Mesendoderm (in vitro differentiated cells): ENCODE measurements at places on chromosomes 1 and 21.

- H3K27ac ChIP-seq = peak overlapping the region; percentile 48
- DNase-seq = peak; percentile 75
- H3K36me3 ChIP-seq = no peaks in the 10 kb centered on the region
- H3K4me1 ChIP-seq = peaks cover 4% of the 10 kb centered on the region
Observed at GRCh38 chr1:23742670-23743286, 493 bp upstream of the ELOA start.

DNA sequence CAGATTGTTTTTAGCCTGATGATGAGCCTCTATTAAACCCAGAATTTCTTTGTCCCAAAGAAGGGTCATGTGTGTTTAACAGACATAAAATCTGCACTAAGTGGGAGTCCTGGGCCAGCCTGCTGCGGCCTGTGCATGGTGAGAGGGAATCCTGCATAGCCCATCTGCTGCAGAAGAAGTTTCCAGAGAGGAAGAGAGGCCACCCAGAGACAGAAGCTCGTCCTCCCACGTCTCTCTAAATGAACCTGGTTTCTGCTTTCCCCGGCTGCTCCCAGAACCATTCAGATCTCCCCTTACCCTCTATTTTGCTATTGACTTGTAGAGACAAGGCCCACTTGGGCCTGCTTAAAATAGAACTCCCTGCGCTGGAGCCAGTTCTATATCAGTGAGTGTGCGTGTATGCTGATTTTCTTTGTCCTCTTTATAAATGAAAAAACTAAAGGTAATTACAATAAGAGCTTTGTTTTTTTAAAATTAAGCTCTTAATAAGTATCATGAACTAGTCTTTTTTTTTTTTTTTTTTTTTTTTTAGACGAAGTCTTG is 142.8 kb upstream of the RAB4A start:
- no peak for DNase-seq
- no peaks in the 10 kb centered on the region for H3K36me3 ChIP-seq
- no peak overlapping the region for H3K4me3 ChIP-seq
- H3K27ac ChIP-seq = no peak overlapping the region
- H3K4me1 ChIP-seq = peaks cover 4% of the 10 kb centered on the region

DNA sequence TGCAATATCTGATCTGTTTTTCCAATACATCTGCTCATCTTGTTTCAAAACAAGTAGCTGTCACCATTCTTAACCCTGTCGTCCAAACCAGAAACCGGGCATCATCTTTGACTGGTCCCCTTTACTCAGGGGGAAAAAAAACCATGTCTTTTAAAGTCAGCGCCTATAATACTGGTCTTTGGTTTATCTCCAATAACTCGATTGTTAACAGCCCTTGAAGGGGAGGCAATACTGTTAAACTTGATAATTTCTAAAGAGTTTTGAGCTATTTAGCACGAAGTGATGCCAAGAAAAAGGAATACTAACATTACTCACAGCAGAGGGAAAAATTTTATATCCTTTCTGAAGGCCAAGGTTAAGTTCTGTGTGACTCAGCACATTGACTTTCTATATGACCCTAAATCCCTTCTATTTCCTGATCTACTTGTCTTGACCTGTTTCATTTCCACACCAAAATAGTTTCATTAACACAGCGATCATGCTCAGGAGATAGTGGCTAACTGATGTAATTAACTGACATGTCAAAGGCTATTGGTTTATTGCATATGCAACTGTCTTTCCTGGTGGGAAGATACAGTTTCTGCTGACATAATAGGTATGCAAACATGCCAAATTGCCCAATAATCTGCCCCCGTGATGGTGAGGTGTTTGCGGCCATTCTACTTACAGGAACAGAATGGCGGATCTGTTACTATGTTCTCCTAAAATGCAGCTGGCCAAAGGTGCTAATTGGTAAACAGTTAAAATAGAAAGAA is 59.1 kb downstream of the NFIA start:
- peak; percentile 36 for DNase-seq
- peaks cover 9% of the 10 kb centered on the region for H3K4me1 ChIP-seq
- H3K4me3 ChIP-seq = no peak overlapping the region
- no peak overlapping the region for H3K27ac ChIP-seq
- no peaks in the 10 kb centered on the region for H3K36me3 ChIP-seq
- H3K27me3 ChIP-seq = no peaks in the 10 kb centered on the region

DNA sequence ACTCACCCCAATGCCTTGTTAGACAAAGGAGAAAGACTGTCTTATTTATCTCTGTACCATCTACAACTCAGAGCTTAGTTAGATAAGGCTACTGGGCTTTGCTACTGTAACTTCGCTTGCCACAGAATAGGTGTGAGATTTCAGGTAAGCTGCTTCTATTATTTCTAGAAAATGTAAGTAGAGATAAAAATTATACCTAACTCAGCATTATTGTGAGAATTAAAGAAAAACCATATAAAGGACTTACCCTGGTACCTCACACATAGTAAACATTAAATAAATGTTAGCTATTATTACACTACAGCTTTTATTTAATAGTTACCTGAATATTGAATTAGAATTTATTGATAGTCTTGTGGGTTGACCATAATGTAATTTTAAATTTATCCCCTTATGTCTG is 36.5 kb upstream of the EPHX4 start:
- H3K27ac ChIP-seq = no peak overlapping the region
- no peaks in the 10 kb centered on the region for H3K4me1 ChIP-seq
- no peaks in the 10 kb centered on the region for H3K27me3 ChIP-seq
- no peaks in the 10 kb centered on the region for H3K36me3 ChIP-seq

- no peaks in the 10 kb centered on the region for H3K36me3 ChIP-seq
- H3K4me3 ChIP-seq = no peak overlapping the region
- DNase-seq = no peak
- peaks cover 13% of the 10 kb centered on the region for H3K4me1 ChIP-seq
Observed at GRCh38 chr1:56491441-56491840, 87.9 kb downstream of the PLPP3 start.

- H3K4me1 ChIP-seq = no peaks in the 10 kb centered on the region
- H3K4me3 ChIP-seq = no peak overlapping the region
- no peak for DNase-seq
- no peaks in the 10 kb centered on the region for H3K27me3 ChIP-seq
- no peaks in the 10 kb centered on the region for H3K36me3 ChIP-seq
Observed at GRCh38 chr21:39111931-39112550, 71.2 kb downstream of the PSMG1 start.

- no peak overlapping the region for H3K27ac ChIP-seq
- no peak overlapping the region for H3K4me3 ChIP-seq
- DNase-seq = no peak
- no peaks in the 10 kb centered on the region for H3K36me3 ChIP-seq
- H3K27me3 ChIP-seq = no peaks in the 10 kb centered on the region
Observed at GRCh38 chr1:75165264-75165663, 31.1 kb downstream of the LHX8 start.

GRCh38 chr1:232992227-232992626 is 41.8 kb downstream of the NTPCR start:
- H3K36me3 ChIP-seq = no peaks in the 10 kb centered on the region
- no peaks in the 10 kb centered on the region for H3K27me3 ChIP-seq
- no peaks in the 10 kb centered on the region for H3K4me1 ChIP-seq
- DNase-seq = no peak
- H3K27ac ChIP-seq = no peak overlapping the region
- no peak overlapping the region for H3K4me3 ChIP-seq

DNA sequence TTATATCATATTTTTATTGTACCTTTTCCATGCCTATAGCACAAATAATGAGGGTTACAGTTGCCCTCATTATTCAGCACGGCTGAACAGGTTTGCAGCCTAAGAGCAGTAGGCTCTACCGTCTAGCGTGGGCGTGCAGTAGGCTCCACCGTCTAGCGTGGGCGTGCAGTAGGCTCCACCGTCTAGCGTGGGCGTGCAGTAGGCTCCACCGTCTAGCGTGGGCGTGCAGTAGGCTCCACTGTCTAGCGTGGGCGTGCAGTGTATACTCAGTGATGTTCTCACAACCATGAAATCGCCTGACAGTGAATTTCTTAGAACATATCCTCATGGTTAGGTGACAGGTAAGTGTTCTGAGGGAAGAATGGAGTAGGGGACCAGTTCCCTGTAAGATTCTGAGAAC is 84.9 kb downstream of the DYRK1A start:
- H3K4me1 ChIP-seq = peaks cover 21% of the 10 kb centered on the region
- no peaks in the 10 kb centered on the region for H3K27me3 ChIP-seq
- no peaks in the 10 kb centered on the region for H3K36me3 ChIP-seq

- peak overlapping the region; percentile 13 for H3K27ac ChIP-seq
- H3K4me3 ChIP-seq = no peak overlapping the region
- H3K4me1 ChIP-seq = peaks cover 8% of the 10 kb centered on the region
- no peak for DNase-seq
- no peaks in the 10 kb centered on the region for H3K36me3 ChIP-seq
Observed at GRCh38 chr1:244074559-244075171, 23.6 kb downstream of the ZBTB18 start.

DNA sequence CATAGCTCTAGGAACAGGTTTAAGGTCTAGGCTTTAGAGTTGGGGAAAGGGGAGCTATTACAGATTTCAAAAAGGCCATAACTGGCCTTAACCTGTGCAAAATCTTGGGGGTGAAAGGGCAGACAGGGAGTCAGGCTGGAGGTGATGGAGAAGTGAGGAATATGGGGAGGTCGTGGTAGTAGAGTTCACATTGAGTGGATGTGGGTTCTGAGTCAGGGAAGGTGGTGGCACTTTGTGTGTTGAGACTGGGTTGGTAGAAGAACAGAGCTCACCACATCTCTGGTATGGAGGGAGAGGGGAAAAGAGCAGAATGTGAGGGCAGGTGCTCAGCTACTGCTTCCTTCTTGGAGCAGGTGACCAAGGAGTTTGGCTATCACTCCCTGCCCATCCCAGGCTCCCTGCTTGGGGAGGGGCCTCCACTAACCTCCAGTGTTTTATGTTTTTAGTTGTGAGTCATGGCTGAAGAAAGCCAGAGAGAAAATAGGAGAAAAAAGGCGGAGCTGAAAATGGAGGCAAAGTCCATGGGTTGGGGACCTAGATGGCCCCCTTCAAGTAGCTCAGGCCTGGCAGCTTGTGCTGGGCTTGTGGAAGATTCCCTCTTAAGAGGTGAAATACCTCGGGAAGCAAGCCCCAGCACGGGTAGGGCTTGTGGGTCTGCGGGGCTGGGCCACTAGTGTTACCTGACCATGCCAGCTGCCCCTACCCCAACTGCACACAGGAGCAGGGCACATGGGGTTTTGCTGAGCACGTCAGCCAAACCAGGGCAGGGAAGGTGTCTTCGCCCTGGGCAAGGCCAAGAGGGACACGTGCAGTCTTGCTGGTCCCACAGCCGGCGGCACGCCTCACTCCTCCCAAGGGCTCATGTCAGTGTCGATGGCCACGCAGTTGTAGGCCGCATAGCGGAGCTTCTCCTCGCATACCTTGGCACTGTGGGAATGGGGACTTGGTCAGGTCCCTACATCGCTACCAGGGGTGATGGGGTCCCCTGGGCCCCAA is 8.2 kb downstream of the HECTD3 start:
- H3K36me3 ChIP-seq = peaks cover 8% of the 10 kb centered on the region
- no peak overlapping the region for H3K4me3 ChIP-seq
- no peaks in the 10 kb centered on the region for H3K4me1 ChIP-seq
- H3K27me3 ChIP-seq = no peaks in the 10 kb centered on the region
- H3K27ac ChIP-seq = no peak overlapping the region

- H3K4me1 ChIP-seq = peaks cover 5% of the 10 kb centered on the region
- H3K27me3 ChIP-seq = no peaks in the 10 kb centered on the region
- no peaks in the 10 kb centered on the region for H3K36me3 ChIP-seq
- no peak for DNase-seq
Observed at GRCh38 chr1:2272686-2273400, 44.7 kb downstream of the SKI start.

DNA sequence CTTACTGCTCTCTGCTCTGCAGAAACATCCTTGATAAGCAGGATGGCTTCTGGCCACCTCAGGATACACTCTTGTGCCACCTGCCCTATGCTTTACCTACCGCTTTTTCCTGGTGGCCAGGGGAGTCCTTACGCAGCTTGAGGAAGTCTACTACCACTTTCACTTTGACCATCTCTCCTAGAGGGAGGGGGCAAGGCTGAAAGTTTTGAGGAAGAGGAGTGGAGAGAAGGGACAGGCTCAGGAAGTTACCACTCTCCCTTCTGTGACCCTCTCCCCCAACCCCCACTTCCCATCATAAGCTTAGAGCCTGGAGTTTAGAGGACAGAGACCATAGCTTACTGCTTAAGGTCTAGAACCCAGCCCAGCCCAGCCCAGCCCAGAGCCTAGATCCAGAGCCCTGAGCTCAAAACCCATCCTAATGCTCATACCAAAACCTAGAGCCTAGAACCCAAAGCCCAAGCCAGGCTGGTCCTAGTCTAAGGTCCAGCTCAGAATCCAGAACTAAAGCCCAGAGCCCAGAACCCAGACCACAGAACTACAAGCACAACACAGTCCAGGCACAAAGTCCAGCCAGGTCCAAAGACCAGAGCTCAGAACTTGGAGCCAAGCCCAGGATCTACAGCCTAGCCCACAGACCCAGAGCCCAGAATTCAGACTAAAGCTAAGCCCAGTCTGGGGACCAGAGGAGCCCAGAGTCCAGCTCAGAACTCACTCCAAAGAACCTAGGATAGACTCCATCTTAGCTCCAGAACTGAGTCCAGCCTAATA is 18.0 kb upstream of the MFSD2A start:
- no peaks in the 10 kb centered on the region for H3K4me1 ChIP-seq
- no peaks in the 10 kb centered on the region for H3K36me3 ChIP-seq
- H3K27ac ChIP-seq = no peak overlapping the region
- no peak for DNase-seq
- no peak overlapping the region for H3K4me3 ChIP-seq

- H3K4me1 ChIP-seq = peaks cover 2% of the 10 kb centered on the region
- no peak overlapping the region for H3K4me3 ChIP-seq
- H3K27ac ChIP-seq = no peak overlapping the region
- H3K27me3 ChIP-seq = no peaks in the 10 kb centered on the region
Observed at GRCh38 chr1:40932006-40932405, 47.5 kb upstream of the CTPS1 start.

DNA sequence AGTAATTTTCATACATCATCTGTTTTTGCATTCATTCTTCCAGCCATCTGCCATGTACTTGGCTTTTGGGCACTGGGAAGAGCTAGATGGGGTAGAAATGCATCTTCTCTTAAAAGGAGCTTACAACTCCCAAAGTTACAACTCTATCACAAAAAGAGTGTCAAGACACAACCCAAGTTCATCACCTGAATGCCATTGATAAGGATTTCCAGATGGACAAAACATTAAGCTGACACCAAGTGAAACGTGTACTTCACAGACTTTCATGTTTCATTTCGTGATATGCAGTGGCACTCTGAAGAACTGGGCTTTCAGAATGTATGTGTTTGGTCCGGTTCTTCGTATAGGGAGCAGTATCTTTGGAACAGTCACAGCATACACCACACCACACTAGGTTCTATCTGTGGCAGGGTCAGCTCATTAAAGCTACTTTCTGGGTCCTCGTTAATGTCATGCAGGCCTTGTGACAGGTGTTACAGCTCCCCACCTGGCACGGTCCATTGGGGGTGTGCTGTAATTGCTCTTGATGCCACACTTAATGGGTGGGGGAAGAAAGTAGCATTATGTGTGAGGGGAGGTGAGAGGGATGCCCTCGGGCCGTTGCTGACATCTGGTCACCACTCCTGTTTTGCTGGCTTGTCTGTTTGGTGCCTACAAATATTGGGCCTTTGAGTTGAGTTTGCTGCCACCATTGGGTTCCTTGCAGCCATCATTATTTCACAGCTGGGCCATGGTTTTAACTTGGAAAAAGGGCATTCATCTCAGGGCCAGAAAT is 164.9 kb downstream of the NFIA start:
- DNase-seq = no peak
- no peak overlapping the region for H3K27ac ChIP-seq
- no peak overlapping the region for H3K4me3 ChIP-seq
- H3K27me3 ChIP-seq = no peaks in the 10 kb centered on the region
- no peaks in the 10 kb centered on the region for H3K4me1 ChIP-seq
